ENCODE measurements at places on chromosomes 7 and 10.

DNA sequence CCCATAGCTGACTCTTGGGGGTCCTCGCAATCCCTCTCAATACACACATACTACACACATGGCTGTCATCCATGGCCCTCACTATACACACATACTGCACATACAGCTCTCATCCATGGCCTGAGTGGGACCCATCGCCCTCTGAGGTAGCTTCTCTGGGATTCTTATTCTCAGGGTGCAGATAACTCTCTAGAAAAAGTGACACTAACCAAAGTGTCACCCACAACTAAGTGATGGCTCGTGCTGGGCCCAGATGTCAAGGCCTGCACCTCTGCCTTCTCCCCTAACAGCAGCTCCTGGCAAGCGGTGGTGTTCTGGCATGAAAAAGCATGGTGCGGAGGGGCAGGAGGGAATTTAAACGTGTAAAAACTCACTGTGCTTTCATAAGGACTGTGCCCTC, 62.7 kb upstream of the ZPBP start:
- DNase-seq, result no peak

DNA sequence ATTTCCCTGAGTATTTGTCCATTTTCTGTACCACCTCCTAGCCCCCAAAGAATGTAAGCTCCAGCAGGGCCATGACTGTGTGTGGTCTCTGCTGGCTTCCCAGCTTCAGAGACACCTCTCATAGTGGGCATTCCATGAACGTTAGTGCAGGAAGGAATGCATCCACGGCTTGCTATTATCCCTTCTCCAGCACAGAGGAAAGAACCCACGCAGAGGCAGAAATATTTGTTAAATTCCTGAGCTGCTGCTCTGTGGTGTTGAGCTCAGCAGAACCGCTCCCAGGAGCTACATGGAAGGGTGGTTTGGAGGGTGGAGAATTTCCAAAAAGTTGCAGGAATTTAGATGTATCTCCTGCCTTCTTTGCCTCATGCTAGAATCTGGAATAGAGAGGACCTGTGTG, 275.2 kb downstream of the POU6F2 start:
- DNase-seq, result peak; percentile 7

- no peak for DNase-seq
Observed at GRCh38 chr7:74320645-74321221, 31.5 kb downstream of the CLIP2 start.

GRCh38 chr10:97896756-97897358, 47.2 kb downstream of the GOLGA7B start:
- no peak for DNase-seq

GRCh38 chr10:125828311-125828710, 5.0 kb downstream of the BCCIP start:
- no peak for DNase-seq

DNA sequence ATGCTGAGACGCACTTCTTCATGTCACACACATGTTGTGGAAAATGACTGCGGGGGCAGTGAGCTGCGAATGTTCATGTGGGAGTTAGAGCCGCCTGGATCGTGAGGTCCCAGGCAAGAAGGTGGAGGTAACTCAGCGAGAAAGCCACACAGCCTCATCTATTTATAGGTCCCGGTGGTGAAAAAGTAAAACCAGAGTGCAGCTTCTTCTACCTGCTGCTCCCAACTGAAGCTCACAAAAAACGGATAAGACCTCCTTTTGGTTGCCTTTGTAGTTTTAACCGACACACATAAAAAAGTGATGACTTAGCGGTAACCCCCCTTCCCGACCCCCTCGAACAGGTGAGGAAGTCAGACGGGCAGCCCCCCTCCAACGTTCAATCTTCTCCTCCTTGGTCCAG, 276.9 kb downstream of the GATA3 start:
- DNase-seq, result no peak

- DNase-seq, result no peak
Observed at GRCh38 chr10:43959364-43960134, 310.9 kb upstream of the ZNF32 start.

DNA sequence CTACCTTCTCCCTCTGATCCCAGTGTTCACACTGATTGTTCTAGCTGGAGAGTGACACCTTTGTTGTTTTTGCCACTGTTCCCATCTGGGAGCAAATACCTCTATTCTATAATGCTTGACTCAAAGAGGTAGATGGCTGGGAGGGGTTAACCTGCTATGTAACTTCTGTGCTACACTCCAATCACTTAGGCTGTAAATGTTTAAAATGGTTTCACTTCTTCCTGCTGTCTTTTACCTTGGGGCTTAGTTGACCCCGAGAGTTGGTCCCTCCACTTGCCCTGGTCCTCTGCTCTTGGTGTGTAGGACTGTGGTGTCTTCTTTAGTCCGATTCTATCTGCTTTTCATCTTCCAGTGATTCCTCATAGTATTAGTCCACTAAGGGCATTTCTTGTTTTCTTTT, 22.3 kb downstream of the KLHDC10 start:
- no peak for DNase-seq

DNA sequence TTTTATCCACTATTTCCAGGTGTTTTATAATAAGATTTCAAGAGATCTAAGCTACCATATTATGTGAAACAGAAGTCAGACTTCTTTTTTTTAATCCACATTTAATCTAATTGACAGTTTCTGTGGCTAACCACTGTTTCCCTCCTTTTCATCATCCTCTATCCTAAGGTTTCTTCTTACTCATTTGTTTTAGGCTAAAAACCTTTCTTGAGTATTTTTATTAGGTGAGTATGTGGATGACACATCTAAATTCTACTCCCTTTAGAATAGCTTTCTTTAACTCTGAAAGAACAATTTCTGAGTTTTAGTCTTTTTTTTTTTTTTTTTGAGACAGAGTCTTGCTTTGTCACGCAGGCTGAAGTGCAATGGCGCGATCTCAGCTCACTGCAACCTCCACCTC, 62.7 kb downstream of the NPY start:
- no peak for DNase-seq

- DNase-seq, result no peak
Observed at GRCh38 chr7:106283831-106284713, 711 bp downstream of the NAMPT start.

DNA sequence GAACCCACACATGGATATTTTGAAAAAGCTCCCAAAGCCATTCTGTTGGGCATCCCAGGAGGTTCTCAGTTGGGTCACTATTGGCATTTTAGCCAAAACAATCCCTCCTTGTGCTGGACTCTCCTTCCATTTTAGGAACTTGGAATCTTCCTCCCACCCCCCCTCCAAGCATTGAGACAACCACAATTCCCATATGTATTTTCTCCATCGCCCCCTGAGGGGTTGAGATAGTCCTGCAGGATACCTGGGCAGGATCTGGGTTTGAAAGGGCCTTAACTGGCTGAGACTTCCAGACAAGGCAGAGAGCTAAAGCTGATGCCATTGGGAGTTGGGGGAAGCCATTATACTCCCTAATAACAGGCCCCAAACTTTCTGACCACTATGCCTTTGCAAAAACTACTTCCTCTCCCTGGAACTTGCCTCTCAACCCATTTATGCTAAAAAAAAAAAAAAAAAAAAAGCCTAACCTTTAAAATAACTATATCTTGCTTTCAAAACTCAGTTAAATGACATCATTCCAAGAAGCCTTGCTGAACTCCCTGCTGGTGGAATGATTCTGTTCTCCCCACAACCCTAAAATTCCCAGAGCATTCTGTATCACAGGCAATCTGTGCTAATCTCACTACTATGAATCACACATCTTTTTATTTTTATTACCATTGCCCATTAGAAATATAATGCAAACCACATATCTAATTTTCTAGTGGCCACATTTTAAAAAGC, 77.5 kb upstream of the PDE1C start:
- DNase-seq, result no peak

DNA sequence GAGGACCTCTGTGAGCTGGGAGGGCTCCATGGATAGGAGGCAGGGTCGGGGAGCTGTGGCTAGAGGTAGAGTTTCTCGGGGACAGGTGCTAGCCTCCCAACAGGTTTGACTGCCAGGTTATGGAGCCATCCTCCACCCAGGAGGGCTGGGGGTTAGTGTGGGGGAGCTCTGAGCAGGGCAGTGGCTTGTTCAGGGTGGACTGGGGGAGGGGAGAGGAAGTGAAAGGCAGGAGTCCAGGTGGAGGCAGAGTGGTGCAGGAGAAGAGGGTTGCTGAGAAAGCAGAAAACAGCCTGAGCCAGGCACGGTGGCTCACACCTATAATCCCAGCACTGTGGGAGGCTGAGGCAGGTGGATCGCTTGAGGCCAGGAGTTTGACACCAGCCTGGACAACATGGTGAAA, 40.5 kb upstream of the HSPB1 start:
- DNase-seq, result no peak

DNA sequence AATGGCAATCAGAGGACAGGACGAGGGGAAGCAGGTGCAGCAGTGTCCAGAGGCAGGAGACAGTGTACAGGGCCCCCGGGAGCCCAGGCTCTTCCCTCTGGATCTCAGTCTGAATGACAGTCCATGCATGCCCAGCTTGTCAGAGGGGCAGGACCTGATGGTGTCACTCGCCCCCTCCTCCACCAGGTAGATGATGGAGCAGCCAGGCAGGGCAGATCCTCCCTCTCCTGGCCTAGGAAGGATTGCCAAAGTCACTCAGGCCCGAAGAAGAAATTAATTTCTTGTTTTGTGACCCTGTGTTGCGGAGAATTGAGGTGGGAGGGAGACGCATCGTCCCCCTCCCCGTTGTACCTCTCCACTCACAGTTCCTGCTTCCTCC, 4.0 kb downstream of the VSTM4 start:
- no peak for DNase-seq

DNA sequence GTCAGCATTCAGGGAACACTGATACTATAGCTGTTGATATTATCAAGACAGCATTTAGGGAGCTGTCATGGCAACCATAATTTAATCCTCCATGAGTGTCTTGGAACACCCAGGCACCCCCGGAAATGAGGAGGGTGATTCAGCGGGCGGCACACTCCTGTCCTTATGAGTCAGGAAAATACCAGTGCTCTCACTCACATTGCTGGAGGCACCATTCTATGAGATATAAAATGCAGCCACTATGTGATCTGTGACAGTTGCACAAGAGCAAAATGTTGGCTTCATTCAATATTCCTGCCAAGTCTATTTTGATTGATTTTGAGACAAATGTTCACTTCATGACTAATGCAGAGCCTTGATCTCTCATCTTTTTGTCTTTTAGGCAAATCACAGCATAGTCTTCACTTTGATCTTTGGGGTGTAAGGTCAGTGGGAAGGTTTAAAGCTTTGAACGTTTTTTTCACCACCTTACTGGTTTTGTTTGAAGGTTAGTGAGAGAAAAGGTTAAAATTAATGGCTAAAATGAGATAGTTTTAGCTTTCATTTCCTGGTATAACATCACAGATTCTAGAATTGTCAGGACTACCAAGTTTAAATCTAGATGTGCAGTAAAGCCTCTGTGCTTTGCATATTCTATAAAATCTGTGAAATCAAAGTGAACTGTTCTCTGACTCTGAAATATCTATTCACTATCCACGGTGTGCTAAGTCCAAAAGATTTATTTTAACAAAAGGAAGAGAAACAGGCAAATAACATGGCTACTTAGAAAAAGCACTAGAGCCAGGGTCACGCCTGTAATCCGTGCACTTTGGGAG, 12.4 kb upstream of the ARHGAP12 start:
- peak; percentile 92 for DNase-seq

DNA sequence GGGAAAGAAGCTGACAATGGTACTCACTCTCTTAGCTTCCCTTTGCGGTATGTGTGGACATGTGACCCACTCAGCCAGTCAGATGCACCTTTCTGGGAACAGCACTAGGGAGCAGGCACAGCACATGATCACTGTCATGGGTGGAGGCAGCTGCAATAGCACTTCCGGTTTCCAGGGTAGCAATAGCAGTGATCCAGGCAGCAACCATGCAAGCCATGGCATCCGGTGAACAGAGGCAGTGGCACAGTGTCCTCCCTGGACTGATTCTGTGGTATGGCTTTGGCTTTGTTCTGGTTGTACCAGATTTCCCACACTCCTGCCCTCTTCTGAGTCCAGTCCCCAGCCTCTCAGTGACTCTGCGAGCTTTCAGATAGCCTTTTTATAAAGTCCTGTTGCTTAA, 86.8 kb upstream of the NAMPT start:
- no peak for DNase-seq

- peak; percentile 98 for DNase-seq
Observed at GRCh38 chr7:134613623-134614347, 32.9 kb upstream of the BPGM start.

- DNase-seq, result peak; percentile 57
Observed at GRCh38 chr10:3484306-3485056, 300.5 kb downstream of the KLF6 start.

DNA sequence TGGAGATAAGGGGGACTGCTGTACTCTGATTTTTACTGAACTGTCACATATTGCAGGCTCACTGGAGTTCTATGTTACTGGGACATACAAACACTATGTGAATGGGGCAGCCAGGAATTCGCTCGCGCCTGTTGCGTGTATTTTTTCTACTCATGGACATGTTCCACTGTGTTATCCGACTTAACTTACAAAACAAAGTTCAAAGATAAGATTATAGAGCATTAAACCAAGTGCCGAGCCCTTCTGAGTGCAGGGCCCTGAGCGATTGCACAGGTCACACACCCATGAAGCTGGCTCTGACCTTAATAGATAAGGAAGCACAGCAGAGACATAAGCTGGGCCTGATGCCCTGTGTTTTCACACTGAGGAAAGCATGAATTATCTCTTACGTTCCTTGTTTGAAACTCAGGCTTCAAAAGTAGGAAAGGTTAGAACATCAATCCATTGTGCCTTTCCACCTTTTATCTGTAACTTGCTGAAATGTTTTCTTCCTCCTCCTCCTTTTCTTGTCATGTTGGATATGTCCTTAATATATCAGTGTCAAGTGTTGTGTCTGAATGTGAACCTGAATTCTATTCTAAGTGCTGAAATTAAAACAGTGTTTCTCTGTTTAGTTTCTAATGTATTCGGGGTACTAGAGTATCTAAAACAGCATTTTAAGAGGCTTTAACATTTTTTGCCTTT, 273.8 kb downstream of the AUTS2 start:
- DNase-seq, result no peak

- DNase-seq, result no peak
Observed at GRCh38 chr10:118853916-118854315, 99.1 kb upstream of the CACUL1 start.

DNA sequence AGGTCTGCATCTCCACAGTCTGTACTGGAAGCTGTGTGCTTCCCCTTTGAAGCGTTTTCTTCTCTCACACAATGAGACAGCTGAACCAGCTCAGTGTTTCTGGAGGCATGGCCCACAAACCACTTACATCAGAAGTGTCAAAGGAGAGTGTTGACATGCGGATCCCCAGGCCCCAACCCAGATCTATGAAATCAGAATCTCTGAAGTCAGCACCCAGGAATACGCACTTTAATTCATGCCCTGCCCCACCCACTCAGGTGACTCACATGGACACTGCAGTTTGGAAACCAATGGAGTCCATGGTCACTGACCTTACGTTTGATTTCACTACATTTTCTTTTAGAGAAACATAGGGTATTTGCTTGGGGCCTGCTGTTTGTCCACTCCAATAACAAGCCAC, 19.0 kb downstream of the TLL2 start:
- DNase-seq, result no peak

DNA sequence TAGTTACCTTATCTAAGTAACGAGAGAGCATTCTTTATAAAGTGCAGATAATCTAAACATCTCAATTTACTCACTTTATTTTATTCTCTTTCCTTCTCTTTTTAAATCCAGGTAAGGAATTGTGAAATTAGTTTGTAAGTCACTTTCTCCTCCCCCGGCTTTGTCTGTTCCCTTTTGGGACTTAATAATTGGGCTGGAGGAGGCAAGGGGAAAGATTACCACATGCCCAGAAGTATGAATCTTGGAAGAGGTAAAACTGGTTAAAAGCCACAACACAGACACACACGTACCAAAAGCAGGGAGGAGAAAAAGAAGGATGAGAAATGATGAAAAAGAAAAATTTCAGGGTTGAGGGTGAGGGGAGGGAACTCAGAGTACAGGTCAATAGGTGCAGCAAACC, 63.3 kb upstream of the LRRC17 start:
- no peak for DNase-seq

GRCh38 chr10:114618722-114619121, 39.4 kb downstream of the ABLIM1 start:
- no peak for DNase-seq
